A549 (cell line): ENCODE measurements at places on chromosomes 11 and 22.
A peak's percentile ranks its signal among the peaks of the same experiment; 100 is the strongest.

DNA sequence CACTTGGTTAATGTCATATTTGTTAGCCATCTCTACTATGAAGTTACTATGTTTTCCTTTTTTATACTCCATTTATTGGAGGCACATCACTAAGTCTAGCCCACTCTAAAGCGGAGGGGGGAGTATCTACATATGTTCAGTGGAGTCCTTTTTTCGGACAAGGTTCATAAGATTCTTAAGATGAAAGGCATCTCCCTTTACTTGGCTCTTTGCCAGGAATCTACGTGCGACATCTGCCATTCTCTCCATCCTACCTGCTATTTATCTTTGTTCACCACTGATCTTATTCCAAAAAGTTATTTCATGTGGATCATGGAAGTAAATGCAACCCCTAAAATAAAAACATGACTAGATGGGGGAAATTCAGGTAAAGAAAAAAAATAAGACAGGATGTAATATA is 77.4 kb upstream of the YWHAH start:
- DNase-seq: no peak

- DNase-seq: no peak
These were observed 232.0 kb upstream of the ZBED5 start for GRCh38 chr11:11089805-11090204.

GRCh38 chr11:3041699-3042441 is 15.4 kb downstream of the CARS1 start:
- DNase-seq: no peak

DNA sequence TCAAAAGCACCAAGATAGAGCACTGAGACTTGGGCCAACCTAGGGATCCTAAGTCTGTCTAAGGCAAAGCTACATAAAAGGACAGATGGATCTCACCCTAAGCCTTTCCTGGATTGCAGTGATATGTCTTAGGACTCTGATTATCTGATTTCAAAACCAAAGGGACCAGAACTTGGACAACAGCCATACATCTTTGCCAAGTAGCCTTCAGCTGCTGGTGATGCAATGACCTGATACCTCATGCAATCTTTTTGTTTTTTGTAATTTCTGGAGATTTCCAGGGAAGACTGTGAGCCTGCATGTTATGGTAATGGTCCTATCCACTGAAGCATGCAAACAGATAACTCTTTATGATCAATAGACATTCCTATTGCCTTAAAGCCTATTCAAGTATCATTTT is 230.4 kb upstream of the MTNR1B start:
- DNase-seq: no peak

GRCh38 chr11:14766585-14766984 is 123.0 kb downstream of the PDE3B start:
- no peak for DNase-seq

GRCh38 chr11:18705651-18706281 is 7.2 kb downstream of the TMEM86A start:
- no peak for DNase-seq

GRCh38 chr11:10862446-10862845 is 4.6 kb upstream of the ZBED5 start:
- no peak for DNase-seq

- DNase-seq: no peak
These were observed 9.1 kb upstream of the RAC2 start for GRCh38 chr22:37253126-37253660.

DNA sequence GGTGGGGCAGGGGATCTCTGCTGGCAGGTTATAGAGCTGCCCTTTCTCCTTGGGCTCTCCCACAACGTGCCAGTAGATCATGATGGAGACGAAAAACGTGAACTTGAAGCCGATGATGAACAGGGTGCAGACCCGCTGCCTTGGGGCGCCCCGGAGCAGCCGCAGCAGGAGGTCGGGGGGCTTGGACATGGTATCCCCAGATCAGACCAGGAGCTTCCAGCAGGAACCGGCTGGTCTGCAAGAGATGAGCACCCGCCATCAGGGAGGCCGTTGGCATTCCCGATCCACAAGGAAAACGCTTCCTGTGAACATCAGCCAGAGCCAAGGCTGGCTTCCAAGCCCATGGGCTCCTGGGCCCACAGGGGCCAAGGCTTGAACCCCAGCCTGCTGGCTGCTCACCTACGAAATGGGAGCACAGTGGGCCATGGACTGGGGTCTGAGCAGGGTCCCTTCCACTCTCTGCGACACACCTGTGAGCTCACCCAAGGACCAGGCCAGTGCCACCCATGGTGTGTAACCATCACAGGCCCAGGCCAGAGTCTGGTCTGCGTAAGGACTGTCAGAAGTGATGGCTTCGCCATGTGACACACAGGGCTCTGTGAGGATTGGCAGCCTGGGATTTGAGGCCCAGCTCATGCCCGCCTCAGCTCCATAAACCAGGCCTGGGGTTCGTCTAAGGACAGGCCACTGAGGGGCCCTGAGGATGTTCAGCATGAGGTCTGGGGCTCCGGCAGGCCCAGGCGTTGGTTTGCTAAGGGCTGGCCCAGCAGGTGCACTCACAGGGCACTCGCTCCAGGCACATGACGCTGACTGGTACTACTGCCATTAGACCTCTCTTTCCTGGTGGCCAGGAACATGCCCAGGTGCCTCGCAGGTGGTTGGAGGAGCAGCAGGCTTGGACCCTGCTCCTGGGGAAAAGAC is 26.6 kb downstream of the A4GALT start:
- no peak for DNase-seq

DNA sequence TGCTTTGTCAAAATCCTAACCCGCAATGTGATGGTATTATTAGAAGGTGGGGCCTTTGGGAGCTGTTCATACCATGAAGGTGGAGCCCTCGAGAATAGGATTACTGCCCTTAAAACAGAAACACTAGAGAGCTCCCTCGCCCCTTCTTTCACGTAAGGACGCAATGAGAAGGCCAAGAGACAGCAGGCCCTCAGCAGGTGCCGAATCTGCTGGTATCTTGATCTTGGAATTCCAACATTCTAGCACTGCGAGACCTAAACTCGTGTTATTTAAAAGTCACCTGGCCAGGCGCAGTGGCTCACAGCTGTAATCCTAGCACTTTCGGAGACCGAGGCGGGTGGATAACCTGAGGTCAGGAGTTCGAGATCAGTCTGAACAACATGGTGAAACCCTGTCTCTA is 33.1 kb downstream of the LARGE1 start:
- no peak for DNase-seq

DNA sequence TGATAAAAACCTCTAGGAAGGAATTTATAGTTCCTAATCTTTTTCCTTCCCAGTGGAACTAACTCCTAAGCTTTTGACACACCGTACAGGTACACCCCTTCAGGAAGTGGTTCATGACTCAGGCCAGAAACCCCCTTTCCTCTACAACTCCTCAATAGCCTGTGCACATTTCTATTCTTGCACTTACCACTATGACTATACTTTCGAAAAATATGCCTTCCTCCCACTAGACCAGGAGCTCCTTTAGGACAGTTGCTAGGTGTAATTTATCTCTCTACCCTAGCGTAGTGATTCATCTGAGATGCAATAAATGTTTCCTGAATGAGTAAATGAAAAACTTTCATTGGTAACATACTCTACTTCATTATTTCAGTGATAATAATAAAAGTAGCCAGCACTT is 14.5 kb downstream of the MAP6 start:
- no peak for DNase-seq

DNA sequence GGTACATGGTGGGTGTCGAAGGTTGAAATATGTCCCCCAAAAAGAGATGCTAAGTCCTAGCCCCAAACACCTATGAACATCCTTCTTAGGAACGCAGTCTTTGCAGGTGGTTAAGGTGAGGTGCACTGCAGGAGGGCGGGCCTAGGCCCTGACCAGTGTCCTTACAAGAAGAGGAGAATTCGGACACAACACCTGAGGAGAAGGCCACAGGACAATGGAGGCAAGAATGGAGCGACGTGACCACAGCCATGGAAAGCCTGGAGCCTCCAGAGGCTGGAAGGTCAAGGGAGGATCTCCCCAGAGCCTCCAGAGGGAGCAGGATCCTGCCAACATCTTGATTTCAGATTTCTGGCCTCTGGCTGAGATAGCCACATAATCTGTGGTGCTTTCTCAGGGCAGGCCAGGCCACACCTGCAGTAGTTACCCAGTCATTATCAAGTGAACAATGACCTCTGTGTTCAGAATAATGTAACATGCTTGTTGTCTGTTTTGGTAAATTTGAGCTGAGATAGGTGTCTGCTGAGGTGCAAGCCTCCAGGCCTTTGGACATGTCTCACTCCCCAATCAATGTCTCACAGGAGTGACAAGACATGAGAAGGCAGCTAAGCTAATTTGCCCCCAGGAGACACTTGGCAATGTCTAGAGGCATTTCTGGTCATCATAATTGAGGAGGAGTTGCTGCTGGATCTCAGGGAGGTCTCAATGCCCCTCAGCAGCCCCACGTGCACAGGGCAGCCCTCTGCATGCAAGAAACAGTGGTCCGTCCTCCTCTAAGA is 498.9 kb downstream of the BRD1 start:
- DNase-seq: no peak

- no peak for DNase-seq
These were observed 13.8 kb downstream of the GAB2 start for GRCh38 chr11:78403781-78404180.

GRCh38 chr22:44964722-44965078 is 45.1 kb downstream of the PHF21B start:
- no peak for DNase-seq

GRCh38 chr11:28529540-28530410 is 421.6 kb downstream of the METTL15 start:
- DNase-seq: peak; percentile 40

DNA sequence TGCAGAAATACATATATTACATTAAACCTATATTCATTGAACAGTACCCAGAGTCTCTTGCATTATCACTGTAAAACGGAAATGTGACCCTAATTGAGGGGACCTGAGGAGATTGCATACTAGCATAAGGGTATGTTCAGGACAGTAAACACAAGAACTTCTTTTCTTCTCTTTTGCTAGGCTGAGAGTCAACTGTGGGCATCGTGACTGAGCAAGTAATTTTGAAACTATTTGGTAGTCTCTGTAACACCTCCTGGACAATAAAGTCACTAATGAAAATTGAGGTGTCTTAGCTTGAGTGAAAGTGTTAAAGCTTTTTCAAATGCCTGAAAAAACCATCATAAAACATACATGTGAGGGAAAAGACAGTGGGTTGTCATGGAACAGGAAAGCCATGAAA is 90.9 kb downstream of the PDHX start:
- no peak for DNase-seq

- DNase-seq: no peak
These were observed 7.6 kb downstream of the MS4A4E start for GRCh38 chr11:60235321-60235720.

GRCh38 chr11:46615756-46616155 is 1.3 kb downstream of the HARBI1 start:
- no peak for DNase-seq

- DNase-seq: no peak
These were observed 81.8 kb downstream of the KCNC1 start for GRCh38 chr11:17816232-17816931.

DNA sequence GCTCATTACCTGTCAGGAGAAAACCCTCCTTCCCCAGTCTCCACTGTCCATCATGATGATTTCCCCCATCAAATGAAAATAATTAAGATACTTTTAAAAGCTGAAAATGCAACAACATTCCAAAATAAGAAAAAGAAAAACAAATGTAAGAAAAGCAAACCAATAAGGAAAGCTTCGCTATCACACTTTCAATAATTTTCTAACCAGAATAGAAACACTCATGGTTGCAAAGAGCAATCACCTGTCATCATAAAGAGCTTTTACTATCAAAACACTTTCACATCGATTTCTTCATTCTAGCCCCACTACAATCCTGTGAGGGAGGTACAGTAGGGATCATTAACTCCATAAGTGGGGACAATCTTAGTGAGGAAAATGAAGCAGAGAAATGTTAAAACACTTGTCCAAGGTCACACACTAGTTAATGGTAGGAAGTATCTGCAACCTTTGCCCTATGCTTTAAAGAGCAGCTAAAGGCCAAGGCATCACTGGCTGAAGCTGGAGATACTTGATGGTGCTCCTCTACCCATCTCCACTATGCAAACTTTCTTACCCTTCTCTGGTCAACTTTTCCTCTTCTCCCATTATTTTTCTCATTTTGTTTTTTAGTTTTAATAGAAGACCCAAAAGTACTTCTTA is 2.6 kb downstream of the RBM4B start:
- no peak for DNase-seq

- DNase-seq: no peak
These were observed 28.9 kb downstream of the CARD18 start for GRCh38 chr11:105110688-105111030.

- DNase-seq: peak; percentile 73
These were observed 61.5 kb downstream of the MIAT start for GRCh38 chr22:26718905-26719304.

GRCh38 chr11:8719211-8719649 is 36.6 kb downstream of the RPL27A start:
- DNase-seq: peak; percentile 80

- DNase-seq: no peak
These were observed 59.8 kb downstream of the KDM2A start for GRCh38 chr11:67178878-67179277.

DNA sequence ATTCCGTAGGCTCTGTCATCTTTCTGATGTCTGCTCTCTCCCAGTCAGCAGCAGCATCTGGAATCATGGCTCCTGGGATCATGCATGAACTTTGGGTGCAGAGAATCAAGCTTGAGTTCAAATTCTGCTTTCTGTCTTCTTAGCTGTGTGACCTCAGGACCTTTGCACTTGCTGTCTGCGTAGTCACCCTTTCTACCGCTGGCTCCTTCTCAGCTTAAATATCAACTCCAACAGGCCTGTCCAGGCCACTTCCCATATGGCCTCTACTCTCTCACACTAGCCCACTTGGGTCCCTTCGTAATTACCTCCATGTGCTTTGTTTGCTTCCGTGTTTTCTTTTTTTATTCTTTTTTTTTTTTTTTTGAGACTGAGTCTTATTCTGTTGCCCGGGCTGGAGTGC is 4.6 kb upstream of the GGA1 start:
- DNase-seq: no peak

- no peak for DNase-seq
These were observed 87.5 kb upstream of the RRM1 start for GRCh38 chr11:4006946-4007680.

DNA sequence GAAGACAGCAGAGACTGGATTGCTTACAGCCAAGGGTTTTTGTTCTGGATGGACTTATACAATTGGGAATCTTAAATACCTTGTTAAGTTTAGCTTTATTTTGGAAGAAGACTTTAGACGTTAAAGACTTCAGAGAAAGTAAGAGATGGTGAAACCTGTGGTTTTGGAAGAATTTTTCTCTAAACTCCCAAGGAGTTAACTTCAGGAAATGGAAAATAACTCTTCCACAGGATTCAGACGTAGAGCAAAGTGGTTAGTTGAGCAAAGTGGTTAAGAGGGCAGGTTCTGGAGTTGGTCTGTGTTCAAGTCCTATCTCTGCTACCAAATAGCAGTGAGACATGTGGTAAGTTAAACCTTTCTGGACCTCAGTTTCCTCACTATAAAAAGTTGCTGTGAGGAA is 12.8 kb downstream of the PITPNB start:
- no peak for DNase-seq
